CD8-positive, alpha-beta memory T cell (primary cell): ENCODE measurements at places on chromosomes 7 and 10. TPM values are rescaled to one million over a fixed set of nuclear protein-coding genes. Genes with fewer than 3 reads are reported as not detected.

DNA sequence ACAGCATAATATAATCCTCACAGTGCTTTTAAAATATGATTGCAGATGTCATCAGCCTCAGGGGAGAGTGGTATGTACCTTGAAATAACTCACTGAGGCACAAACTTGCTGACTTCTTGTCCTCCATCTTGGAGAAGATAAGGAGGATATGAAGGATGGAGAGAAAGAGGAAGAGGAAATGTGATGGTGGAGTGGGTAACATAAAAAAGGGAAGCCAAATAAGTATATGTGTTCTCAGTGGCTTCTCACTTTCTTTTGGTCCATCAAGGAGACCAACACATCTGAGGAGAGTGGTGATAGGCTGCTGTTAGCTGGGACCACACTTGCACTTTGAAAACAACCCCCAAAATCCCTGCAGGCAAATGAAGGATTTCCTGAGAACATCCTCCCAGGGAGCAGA is 21.6 kb upstream of the ZNF37A start:
- DNase-seq: no peak
- no peak overlapping the region for H3K4me3 ChIP-seq

HABP2 gene
- not detected for total RNA-seq

DNA sequence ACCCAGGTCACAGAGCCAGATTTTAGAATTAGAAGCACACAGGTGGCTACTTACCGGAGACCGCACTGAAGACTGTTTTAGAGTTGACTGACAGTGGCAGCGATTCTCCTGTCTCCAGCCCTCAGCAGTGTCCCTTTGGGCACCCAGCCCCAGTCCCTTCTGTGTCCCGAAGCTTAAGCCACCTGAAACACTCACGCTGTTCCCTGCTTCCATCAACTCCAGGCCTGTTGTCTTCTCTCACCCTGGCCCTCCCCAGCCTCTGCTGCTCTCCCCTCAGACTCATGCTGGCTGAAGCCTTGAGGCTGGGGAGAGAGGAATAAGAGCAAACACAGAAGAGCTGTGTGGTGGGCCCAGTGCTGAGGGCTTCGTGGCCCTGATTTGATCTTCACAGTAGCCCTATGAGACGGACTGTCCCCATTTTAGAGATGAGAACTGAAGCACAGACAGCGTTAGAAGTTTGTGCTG is 10.6 kb downstream of the SAP25 start:
- no peak overlapping the region for H3K4me3 ChIP-seq
- no peaks in the 10 kb centered on the region for H3K27me3 ChIP-seq
- H3K4me1 ChIP-seq: peaks cover 25% of the 10 kb centered on the region
- H3K27ac ChIP-seq: no peak overlapping the region
- peaks cover 5% of the 10 kb centered on the region for H3K36me3 ChIP-seq

GRCh38 chr7:35505066-35505465 is 189.9 kb downstream of the HERPUD2 start:
- DNase-seq: no peak
- H3K36me3 ChIP-seq: no peaks in the 10 kb centered on the region
- no peaks in the 10 kb centered on the region for H3K27me3 ChIP-seq
- no peaks in the 10 kb centered on the region for H3K4me1 ChIP-seq

- H3K27ac ChIP-seq: no peak overlapping the region
- no peaks in the 10 kb centered on the region for H3K36me3 ChIP-seq
- no peak overlapping the region for H3K4me3 ChIP-seq
- DNase-seq: no peak
- no peaks in the 10 kb centered on the region for H3K4me1 ChIP-seq
These were observed 39.8 kb downstream of the FOXL3 start for GRCh38 chr7:329691-330281.

DNA sequence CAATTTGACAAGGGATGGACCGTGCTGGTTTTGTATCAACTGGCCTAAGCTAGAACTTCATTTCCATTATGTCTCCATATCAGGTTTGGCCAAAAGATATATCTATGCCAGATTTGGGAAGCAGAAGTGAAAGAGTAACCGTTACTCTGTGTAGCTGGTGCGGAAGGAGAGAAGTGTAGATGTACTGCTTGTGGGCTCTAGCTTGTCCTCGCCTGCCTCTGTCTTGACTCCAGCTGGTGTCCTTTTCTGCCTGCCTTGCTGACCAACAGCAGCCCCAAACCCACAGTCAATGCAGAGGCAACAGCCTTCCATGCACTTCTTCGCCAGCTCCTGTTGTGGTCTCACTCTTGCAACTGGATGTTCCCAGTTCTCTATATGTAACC is 128.5 kb downstream of the KIF20B start:
- DNase-seq: no peak
- no peaks in the 10 kb centered on the region for H3K27me3 ChIP-seq
- no peak overlapping the region for H3K27ac ChIP-seq
- H3K4me1 ChIP-seq: no peaks in the 10 kb centered on the region

GRCh38 chr10:79133416-79133815 is 64.7 kb downstream of the ZMIZ1 start:
- no peak overlapping the region for H3K27ac ChIP-seq
- H3K36me3 ChIP-seq: no peaks in the 10 kb centered on the region
- H3K4me3 ChIP-seq: no peak overlapping the region
- no peak for DNase-seq
- H3K27me3 ChIP-seq: no peaks in the 10 kb centered on the region
- peaks cover 41% of the 10 kb centered on the region for H3K4me1 ChIP-seq

ERVW-1 gene
- not detected for total RNA-seq

DNA sequence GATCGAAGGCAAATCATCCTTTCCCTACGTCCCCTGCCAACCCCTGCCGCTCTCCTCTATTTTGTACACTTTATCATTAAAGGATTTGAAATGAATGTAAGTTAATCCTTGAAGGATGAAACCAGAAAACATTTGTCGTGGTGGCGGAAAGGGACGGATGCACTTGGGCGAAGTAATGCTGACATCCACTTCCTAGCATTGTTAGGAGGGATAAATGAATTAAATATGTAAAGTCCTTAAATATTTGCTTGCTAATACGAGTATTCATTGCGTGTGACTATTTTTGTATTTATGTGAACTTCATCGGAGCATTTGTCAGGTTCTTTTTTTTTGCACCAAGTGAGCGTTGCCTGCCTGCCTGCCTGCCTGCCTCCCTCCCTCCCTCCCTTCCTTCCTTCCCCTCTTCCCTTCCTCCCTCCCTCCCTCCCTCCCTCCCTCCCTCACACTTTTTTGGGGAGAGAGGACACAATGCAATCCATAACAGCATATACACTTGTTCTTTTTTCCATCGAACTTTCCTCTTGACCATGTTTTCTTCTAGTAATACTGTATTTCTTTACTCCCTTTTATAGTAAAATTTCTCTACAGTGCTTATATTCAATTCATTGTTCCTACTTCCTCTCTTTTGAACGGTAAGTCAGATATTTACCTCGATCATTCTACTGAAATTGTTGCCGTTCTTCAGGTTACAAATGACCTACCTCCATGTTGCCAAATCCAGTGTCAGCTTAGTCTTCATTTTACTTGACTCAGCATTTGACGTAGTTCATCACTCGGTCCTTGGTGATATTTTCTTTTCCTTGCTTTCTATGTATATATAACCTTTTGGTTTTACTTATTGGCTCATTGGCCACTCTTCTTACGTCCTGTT is 831 bp downstream of the CCDC7 start:
- H3K4me3 ChIP-seq: peak overlapping the region; percentile 97
- no peak for DNase-seq
- H3K4me1 ChIP-seq: peaks cover 5% of the 10 kb centered on the region
- H3K36me3 ChIP-seq: peaks cover 4% of the 10 kb centered on the region
- no peaks in the 10 kb centered on the region for H3K27me3 ChIP-seq

DNA sequence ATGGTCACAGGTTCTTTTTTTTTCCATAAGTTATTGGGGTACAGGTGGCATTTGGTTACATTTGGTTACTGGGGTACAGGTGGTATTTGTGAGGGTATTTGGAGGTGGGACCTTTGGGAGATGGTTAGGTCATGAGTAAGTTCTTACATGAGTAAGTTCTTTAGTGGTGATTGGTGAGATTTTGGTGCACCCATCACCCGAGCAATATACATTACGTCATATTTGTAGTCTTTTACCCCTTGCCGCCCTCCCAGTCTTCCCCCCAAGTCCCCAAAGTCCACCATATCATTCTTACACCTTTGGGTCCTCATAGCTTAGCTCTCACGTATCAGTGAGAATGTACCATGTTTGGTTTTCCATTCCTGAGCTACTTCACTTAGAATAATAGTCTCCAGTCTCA is 49.2 kb upstream of the R3HCC1L start:
- H3K27me3 ChIP-seq: peaks cover under 1% of the 10 kb centered on the region
- no peaks in the 10 kb centered on the region for H3K4me1 ChIP-seq
- no peak overlapping the region for H3K27ac ChIP-seq
- DNase-seq: no peak

DNA sequence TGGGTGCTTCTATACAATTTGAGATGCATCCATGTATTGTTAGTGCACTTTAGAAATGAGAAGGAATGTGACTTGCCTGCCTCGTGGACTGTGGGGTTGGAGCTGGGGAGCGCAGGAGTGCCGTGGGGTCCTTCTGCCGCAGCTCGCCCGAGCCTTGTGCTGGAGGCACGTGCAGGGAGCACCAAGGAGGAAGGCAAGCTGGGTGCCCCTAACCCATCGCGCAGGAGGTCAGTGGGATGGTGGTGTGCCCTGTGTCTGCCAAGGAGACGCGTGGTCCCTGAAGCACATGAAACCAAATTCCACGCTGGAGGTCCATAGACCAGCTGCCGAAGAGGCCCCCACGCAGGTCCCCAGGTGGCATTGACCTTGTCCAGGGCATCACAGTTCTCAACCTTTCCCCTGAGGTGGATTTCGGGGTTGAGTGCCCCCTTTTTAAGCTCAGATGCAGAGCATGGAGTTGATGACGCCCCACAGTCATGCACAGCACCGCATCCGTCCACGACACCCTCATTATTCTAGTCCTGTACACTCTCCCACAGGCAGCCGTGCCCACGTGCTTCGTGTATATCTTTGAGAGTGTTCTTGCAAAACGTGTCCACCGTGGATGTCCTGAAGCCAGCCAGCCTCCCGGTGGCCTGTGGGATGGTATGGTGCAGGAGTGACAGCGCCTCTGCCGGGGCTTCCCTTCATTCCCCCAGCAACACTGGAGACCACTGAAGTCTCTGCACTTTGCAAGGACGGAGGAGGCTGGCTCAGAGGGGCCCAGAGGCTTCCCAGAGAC is 35.5 kb downstream of the FKBP6 start:
- no peaks in the 10 kb centered on the region for H3K36me3 ChIP-seq
- no peak overlapping the region for H3K27ac ChIP-seq
- H3K27me3 ChIP-seq: no peaks in the 10 kb centered on the region
- no peak overlapping the region for H3K4me3 ChIP-seq

GRCh38 chr7:92835261-92835850 is 1.0 kb downstream of the CDK6 start:
- peaks cover 26% of the 10 kb centered on the region for H3K4me1 ChIP-seq
- H3K27me3 ChIP-seq: no peaks in the 10 kb centered on the region
- H3K4me3 ChIP-seq: peak overlapping the region; percentile 81
- DNase-seq: peak; percentile 57

- DNase-seq: no peak
- H3K27ac ChIP-seq: no peak overlapping the region
- no peaks in the 10 kb centered on the region for H3K4me1 ChIP-seq
- no peak overlapping the region for H3K4me3 ChIP-seq
These were observed 247.0 kb upstream of the HABP2 start for GRCh38 chr10:113305871-113306270.

DNA sequence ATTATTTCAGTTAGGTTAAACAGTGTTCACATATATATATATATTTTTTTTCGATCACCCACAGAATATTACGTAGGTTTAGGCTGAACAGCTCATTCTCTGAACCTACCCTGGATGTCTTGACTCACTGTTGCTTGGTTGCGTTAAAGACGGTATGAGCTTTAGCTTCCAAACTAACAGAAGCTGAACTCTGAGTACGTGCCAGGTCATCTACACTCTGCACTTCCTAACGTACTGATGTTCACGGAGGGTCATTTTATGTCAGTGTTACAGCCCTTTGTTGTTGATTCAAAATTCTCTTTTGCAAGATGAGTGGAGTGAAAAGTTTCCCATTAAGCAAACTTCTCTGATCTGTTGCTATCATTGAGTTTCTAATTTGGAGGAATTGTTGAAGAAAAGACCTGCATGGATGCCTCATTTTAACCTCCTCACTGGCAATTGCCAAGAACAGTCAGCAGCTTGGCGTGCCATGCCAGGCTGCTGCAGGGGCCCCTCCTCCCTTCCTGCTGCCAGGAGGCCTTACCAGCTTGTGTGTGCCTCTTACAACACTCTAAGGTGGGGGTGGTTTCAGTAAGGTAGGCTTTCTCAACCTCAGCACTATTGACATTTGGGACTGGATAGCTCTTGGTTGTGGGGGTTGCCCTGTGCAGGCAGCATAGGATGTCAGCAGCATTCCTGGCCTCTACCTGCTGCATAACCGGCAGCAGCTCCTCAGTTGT is 44.3 kb downstream of the INSYN2A start:
- H3K27me3 ChIP-seq: no peaks in the 10 kb centered on the region
- H3K27ac ChIP-seq: no peak overlapping the region
- no peak overlapping the region for H3K4me3 ChIP-seq
- H3K36me3 ChIP-seq: no peaks in the 10 kb centered on the region
- H3K4me1 ChIP-seq: no peaks in the 10 kb centered on the region

DNA sequence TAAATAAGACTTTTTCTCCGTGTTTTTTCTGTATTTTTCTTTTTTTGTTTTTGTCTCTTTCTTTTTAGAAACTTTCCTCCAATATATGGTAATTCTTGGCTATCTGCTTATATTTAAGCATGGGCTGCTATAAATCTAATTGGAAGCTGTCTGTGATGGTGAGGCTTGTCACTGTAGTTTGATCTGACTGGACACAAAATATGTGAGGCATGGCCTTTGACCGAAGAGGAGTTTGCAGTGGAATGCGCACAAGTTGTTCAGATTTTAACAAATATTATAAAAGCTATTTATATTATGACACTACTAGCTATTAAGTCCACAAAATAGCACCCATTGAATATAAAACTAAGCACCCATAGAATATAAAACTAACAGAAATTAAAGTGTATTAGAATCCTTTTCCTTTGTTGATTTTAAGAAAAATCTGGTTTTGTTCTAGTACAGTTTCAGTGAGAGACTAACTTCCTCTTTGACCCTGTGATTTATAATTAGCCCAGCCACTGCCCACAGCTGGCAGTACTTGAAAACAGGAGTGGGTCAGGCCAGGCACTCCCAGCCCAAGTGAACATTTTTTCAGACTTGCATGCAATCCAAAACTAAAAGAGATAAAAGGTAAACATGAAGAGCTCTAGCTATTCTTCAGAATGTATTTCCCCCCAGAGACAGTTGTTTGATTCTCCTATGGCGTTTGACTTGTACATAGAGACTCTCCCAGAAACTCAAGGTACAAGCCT is 69.9 kb upstream of the FGL2 start:
- H3K4me3 ChIP-seq: no peak overlapping the region
- no peak overlapping the region for H3K27ac ChIP-seq
- no peak for DNase-seq

RBM20 gene
- total RNA-seq: 0.09 TPM

- H3K27me3 ChIP-seq: no peaks in the 10 kb centered on the region
- no peaks in the 10 kb centered on the region for H3K36me3 ChIP-seq
- H3K27ac ChIP-seq: no peak overlapping the region
- DNase-seq: no peak
- H3K4me1 ChIP-seq: no peaks in the 10 kb centered on the region
- H3K4me3 ChIP-seq: no peak overlapping the region
These were observed 126.9 kb downstream of the CNNM2 start for GRCh38 chr10:103044942-103045489.

FAM237B gene
- not detected for total RNA-seq

- H3K4me1 ChIP-seq: no peaks in the 10 kb centered on the region
- DNase-seq: no peak
- no peak overlapping the region for H3K27ac ChIP-seq
- no peaks in the 10 kb centered on the region for H3K36me3 ChIP-seq
These were observed 16.7 kb upstream of the FZD1 start for GRCh38 chr7:91247500-91247899.
